ENCODE measurements at places on chromosomes 7 and 10. TPM values are rescaled to one million over a fixed set of nuclear protein-coding genes. Genes with fewer than 3 reads are reported as not detected.

FOXI2 gene
- polyA plus RNA-seq: 0.36 TPM

ZNRF2 gene
- polyA plus RNA-seq: 12.5 TPM

KIN gene
- polyA plus RNA-seq: 10.9 TPM

ALOX5 gene
- polyA plus RNA-seq: 1.9 TPM

BBIP1 gene
- polyA plus RNA-seq: 20.8 TPM

COL13A1 gene
- 11.0 TPM for polyA plus RNA-seq

ZNF316 gene
- polyA plus RNA-seq: 31.3 TPM

GRCh38 chr10:29878492-29878891 lies 180.9 kb downstream of the JCAD start:
- no peak for DNase-seq

DNA sequence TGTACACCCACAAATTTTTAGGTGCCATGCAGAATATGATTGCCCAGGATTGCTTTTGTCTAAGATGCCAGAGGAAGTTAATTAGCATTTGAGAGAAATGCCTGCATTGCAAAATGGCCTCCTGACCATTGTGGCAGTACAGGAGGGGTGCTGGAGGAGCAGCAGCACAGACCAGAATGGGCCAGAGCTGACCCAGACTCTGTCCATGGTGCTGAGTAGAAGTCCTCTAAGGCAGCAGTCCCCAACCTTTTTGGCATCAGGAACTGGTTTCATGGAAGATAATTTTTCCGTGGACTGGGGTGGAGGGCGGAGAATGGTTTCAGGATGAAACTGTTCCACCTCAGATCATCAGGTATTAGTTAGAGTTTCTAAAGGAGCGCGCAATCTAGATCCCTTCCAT lies 217.8 kb upstream of the AGK start:
- DNase-seq: no peak

DNA sequence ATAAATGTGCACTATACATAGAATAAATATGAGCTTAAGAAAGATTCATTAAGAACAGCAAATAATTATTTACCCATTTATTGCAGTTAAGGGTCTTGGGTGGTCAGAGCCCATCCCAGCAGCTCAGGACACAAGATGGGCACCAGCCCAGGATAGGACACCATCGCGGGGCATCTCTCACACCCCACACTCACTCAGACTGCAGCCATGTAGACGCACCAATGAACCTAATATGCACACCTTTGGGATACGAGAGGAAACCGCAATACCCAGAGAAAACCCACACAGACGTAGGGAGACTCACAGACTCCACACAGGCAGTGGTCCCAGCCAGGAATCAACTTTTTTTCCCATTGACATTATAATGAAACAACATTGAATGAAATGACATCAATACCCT lies 36.0 kb downstream of the CARD11 start:
- DNase-seq: no peak

DNA sequence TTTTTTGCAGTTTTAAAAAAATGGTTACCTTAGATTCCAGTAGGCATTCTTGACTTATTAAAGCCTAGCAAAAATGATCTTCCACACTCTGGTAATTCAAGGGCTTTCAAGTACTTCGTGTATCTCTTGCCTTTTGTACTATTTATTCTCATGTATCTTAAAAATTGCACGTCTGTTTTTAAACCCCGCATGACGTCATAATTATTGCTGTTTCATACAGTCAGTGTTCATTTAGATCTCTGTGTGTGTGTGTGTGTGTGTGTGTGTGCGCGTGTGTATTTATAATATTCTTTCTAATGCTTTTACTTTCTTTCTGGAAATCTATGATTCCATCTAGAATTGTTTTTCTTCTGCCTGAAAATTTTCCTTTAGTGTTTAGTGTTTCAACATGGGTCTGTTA lies 234.2 kb downstream of the CCSER2 start:
- DNase-seq: no peak

GRCh38 chr7:44534501-44534900 lies 6.6 kb downstream of the NPC1L1 start:
- DNase-seq: no peak

GRCh38 chr7:106416430-106416829 lies 131.6 kb upstream of the NAMPT start:
- no peak for DNase-seq

DNA sequence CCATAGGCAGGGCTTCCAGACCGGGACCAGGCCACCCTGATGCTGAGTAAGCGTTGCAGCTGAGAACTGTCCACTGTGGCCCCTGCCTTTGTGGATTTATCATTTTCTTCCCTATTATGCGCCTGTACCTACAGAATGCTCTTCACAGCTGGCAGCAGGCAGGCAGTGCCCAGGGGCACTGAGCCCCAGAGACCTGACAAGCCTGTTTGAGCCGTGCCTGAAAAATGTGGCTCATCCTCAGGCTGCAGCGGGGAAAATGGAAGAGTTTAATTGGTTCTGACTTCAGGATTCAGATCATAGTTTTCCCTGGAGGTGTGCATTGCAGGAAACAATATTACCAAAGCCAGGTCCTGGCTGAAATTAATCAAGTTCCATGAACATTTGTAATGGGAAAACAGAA lies 200.2 kb downstream of the ZNF438 start:
- no peak for DNase-seq

DNA sequence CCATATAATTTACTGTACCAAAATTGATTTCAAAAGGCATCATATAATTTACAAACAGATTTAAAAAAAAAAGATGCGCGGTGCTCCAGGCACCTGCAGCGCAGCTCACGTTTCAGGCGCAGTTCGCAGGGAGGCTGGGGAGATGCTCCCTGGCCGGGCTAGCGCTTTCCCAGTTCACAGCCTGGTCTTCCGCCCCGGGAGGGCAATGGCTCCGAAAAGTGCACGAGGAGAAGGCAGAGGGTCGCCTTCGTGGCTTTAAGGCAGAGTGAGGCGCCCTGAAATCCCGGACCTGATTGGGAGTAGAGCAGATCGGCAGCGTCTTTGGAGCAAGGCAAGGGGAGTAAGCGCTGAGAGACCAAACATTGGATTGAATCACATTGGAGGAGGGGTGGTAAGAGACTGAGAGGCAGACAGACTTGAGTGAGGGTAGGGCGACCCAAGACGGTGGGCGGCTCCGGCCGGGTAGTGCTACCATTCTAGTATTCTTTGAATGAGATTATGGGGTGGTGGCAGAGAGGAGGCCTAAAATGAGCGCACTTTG lies 1.5 kb downstream of the NEUROG3 start:
- no peak for DNase-seq

GRCh38 chr7:16438988-16439387 lies 17.6 kb upstream of the CRPPA start:
- DNase-seq: no peak

DNA sequence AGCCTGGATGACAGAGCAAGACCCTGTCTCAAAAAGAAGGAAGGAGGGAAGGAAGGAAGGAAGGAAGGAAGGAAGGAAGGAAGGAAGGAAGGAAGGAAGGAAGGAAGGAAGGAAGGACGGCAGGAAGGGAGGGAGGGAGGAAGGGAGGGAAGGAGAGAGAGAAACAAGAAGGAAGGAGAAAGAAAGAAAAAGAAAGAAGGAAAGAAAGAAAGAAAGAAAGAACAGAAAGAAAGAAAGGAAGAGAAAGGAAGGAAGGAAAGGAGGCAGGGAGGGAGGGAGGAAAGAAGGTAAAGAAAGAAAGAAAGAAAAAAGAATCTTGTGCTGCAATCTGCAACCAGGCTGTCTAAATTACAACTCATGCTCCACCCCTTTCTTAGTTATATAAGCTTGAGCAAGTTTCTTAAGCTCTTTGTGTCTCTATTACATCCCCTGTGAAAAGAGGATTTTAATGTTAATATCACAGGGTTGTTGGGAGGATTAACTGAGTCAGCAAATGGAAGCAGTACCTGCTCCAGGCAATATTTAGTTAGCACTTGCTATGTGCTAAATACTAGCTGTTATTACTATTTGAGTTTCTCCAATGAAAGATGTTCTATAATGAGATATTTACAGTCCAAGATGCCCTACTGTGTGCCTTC lies 917.9 kb upstream of the AUTS2 start:
- DNase-seq: no peak

GRCh38 chr10:107085665-107086525 lies 78.6 kb downstream of the SORCS1 start:
- DNase-seq: no peak

GRCh38 chr7:51973071-51973470 lies 656.5 kb upstream of the COBL start:
- DNase-seq: no peak

Measured in hindlimb muscle (tissue), 1 donor.